Progenitor cell of endocrine pancreas (in vitro differentiated cells): ENCODE measurements at places on chromosomes 6 and 20.

GRCh38 chr6:165884813-165885765, 222.0 kb upstream of the PDE10A start:
- peak; percentile 83 for DNase-seq

- no peak for DNase-seq
These were observed 649.4 kb downstream of the PRKN start for GRCh38 chr6:162078126-162078525.

GRCh38 chr20:5786930-5787795, 37.0 kb downstream of the SHLD1 start:
- no peak for DNase-seq

GRCh38 chr6:28880894-28881780, 42.6 kb downstream of the TRIM27 start:
- DNase-seq = peak; percentile 75

GRCh38 chr20:38804682-38805501, 605 bp upstream of the PPP1R16B start:
- no peak for DNase-seq

DNA sequence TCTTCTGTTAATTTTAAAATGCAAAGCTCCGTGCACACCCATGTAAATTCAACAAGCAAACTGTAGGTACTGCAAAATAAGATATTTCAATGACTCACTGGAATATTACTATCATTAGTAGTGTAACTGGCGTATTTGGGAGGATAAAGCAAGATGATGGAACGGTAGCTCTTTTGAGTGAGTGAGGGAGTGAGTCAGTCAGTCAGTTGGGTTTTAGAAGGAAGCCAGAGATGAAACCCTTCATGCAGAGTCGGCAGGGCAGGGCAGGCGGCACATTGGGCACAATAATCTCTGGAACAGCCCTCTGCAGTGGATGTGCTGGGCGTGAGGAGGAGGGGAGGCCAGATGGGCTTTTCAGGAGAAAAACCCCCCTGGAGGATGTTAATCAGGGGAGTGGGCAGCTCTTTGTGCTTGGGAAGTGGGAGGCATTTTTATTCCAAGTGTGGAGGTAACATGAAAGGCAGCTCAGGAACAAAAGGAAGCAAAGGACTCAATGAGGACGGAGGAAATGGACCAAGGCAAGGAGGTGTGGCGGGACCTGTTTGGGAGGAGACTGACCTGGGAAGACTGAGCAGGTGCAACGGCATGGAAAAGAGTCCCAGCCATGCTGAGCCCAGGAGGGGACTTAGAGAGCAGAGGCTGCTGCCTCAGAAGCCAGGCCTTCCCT, 171.2 kb downstream of the ZDHHC14 start:
- no peak for DNase-seq

- no peak for DNase-seq
These were observed 56.4 kb downstream of the AIG1 start for GRCh38 chr6:143117108-143117507.

GRCh38 chr6:159422041-159422984, 253.1 kb downstream of the FNDC1 start:
- no peak for DNase-seq

DNA sequence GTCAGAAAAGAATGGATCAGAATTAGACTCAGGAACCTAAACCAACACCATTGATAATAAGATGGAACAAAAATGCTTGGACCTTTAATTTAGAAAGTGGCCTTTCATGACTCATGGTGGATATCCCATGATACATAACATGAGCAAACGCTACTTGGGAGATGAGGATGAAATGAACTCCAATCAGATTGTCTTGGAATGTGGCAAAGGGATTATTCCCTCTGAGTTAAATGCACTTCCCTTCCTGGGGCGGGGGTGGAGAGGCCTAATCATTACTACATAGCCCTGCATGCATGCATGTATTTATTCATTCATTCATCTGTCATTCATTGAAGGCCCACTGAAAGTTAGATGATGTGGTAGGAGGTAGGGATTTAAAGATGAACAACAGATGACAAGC, 174.0 kb downstream of the AIG1 start:
- DNase-seq = no peak

GRCh38 chr20:48717095-48717672, 110.6 kb downstream of the PREX1 start:
- no peak for DNase-seq

- no peak for DNase-seq
These were observed 17.5 kb upstream of the SDCBP2 start for GRCh38 chr20:1346315-1346969.

DNA sequence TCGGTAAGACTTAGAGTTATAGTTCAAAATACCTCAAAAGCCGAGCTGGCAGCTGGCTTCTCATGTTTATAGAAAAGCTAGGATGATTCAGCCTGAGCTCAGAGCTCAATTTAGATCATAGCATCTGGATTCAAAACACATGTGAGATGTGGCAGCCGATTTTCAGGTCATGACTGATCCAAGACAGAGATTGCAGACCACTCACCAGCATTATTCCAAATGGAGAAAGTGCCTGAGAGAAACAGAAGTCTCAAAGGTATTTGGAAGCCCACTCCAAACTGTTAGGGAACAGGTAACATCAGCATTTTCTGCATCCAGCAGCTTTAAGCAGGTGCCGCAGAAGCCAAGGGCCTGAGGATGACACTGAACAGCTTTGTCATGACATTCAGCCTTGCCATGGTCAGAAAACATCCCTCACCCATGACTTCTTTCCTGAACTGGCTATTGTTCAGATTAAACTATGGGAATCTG, 102.2 kb downstream of the BACH2 start:
- DNase-seq = no peak

DNA sequence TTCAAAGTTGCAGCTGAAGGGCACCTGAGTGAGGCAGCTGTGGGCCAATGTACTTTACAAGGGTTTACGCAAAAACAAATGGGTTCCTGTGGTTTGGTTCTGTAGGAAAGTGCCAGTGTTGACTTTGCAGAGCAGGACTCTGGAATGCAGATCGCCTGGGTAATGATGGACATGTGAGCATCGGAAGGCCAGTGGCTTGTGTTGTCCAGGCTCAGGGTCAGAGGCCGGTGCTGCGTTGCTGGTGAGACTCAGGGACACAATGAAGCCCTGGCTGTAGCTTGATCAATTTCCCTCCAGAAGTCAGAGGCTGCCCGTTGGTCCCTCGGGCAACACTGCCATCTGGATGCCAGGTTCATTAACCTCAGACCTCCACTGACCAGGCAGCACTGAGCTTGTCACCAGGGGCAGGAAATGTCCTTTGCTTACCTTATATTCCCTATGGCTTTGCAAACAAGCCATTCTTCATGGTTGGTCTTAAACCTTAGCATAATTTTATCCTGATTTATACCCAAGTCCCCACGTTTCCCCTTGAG, 753.4 kb downstream of the QKI start:
- no peak for DNase-seq

GRCh38 chr6:142945446-142946180, 637 bp upstream of the HIVEP2 start:
- DNase-seq = peak; percentile 64

DNA sequence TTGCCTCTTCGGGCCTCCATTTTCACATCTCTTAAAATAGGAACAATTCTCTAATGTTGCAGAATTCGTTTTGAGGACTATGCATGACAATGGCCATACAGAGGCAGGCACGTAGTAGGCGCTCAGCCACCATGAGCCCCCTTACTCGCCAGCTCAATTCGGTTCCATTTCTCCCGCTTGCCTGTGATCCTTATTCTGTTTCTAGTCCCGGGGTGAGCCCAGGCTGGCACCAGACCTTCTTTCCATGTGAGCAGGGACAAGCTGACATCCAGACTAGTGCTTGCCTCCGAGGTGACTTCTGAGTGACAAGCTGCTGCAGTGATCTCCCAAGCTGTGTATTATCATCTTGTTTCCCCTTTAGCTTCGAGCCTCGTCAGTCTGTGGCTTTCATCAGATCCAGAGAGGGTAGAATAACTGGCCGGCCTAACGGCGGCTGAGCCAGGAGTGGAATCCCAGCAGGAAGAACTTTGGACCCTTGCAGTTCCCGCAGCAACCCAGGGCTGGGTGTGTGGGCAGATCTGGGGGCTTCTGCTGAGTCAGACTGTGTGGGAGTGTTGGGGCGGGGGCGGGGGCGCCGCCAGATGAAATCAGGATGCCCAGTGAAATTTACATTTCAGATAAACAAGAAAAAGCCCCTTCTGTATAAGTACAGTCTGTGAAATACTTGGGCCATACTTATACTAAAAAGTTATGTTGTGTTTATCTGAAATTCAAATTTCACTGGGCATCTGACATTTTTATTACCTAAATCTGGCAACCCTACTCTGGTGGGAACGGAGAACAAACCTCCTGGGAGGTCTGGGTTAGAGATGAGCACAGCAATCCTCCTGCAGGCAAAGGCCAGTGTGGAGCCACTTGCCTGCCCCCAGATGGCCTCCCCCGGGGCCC, 10.9 kb downstream of the BANF2 start:
- DNase-seq = no peak

- DNase-seq = no peak
These were observed 123.7 kb upstream of the BTN3A2 start for GRCh38 chr6:26241033-26241895.

- no peak for DNase-seq
These were observed 14.3 kb upstream of the NCOA3 start for GRCh38 chr20:47487175-47487917.

GRCh38 chr20:47187450-47188195, 168.9 kb downstream of the ZMYND8 start:
- no peak for DNase-seq

GRCh38 chr20:51480507-51481270, 61.8 kb downstream of the NFATC2 start:
- no peak for DNase-seq

DNA sequence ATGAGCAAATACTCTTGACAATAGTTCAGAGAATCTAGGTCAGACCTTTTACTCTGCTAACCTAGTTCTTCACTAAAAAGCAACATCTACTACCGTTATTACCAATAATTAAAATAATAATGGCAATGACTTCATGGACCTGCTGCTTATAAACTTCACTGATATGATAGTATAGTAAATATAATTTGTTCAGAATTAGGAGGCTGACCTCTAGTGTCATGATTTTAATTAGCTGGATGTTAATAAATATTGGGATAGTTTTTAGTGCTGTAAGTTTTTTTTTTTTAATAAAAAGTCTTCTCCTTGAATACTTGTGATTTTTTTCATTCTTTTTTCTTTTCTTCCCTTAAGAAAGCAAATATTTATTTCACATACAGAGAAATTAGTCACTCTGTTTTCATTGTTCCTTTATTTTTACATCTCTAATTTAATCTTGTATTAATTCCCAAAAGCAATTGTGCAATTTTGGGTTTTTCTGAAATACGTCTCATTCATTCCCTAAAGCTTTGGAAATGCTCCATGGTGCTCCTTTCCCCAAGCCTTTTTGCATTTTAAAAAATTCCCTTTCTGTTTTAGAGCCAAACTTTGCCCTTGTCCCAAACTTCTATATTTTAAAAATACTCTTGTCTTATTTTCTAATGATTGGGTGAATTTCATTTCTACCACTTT, 46.6 kb upstream of the UST start:
- DNase-seq = no peak

DNA sequence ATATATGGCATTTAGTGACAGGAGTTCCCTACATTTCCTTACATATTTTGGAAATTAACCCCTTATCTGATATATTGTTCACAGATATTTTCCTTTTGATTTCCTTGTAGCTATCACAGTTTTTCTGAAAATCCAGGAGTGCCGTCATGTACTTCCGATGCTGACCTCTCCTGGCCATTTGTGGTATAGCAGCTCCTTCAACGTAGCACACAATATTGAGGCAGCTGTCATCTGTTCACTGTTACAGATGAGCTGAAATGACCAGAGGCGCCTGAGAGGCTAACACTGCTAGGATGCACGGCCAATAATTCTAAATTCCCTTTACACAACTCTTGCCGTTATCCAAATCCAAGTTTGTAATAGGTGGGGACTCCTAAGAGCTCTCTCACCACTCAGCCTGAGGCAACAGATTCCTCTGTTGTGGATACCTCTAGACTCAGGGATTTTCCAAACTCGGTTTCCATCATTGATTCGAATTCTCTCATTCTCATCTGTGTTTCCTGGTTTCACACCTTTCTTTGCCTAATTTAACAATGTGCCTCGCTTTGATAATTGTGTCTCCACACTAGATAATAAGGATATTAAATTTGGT, 53.0 kb downstream of the MMUT start:
- peak; percentile 55 for DNase-seq

DNA sequence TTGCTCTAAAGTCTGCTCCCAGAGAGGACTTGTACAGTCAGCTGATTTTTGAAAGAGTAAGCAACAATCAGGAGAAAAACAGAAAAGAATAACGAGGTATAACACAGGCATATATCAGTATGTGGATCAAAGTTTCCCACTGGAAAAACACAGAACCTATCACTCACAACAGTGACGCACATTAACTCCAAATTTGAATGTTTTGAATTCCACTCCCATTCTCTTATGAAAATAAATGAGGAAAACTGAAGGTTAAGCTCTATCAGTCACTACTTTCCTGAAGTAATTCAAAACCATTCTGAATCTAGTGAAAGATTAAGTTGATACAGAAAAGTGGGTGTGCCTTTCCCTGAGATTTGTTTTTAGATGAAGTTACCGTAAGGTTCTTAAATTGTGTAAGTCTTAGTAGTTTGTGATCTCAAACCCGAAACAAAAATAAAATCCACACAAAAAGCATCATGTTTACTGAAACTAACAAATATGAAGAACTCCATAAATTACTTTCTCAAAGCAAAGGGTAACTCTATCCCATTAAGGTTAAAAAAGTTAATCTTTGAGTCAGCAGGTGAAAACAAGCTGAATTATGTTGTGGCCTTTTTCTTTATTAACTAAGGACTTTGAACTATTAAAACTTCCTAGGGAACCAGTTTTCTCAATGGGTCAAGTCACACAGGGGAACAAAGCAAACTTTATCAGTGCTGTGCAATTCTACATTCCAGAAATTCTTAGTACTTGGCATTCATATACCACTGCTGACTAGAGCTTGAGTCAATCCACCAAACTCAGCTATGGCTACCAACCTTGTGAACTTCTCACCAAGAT, 115.7 kb downstream of the OGFRL1 start:
- no peak for DNase-seq

DNA sequence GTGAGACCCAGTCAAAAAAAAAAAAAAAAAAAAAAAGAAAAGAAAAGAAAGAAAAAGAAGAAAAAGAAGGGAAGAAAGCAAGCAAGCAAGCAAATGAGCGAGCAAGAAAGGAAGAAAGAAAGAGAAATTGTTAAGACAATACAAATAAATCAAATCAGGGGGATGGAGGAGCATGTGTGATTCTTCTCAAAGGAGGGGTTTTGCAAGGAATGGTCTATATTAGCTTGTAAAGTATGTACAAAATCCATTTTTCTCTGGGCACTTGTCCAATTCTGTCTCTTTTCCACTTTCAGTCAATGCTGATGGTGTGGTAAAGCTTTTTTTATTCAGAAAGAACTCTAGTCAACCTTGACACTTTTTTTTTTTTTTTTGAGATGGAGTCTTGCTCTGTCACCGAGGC, 133.7 kb upstream of the TNFAIP3 start:
- no peak for DNase-seq
